ENCODE measurements at places on chromosomes 16 and 17.

- peak; percentile 79 for DNase-seq
Measured at GRCh38 chr16:68445458-68445857, 2.9 kb downstream of the SMPD3 start.

DNA sequence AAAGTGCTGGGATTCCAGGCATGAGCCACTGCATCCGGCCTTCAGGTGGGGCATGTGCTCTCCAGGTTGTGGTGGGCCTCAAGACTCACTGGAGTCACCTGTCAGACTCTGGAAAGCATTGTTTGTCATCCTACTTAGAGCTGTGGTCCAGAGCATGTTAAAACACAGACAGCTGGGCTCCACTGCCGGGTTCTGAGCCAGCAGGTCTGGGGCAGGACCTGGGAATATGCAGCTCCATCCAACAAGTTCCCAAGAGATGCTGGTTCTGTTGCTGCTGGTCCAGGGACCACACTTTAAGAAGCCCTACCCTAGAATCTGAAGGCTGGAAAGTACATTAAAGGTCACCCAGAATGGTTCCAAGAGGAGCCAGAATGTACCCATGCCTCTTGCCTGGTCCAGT is 75.3 kb downstream of the GAS7 start:
- DNase-seq, result no peak

DNA sequence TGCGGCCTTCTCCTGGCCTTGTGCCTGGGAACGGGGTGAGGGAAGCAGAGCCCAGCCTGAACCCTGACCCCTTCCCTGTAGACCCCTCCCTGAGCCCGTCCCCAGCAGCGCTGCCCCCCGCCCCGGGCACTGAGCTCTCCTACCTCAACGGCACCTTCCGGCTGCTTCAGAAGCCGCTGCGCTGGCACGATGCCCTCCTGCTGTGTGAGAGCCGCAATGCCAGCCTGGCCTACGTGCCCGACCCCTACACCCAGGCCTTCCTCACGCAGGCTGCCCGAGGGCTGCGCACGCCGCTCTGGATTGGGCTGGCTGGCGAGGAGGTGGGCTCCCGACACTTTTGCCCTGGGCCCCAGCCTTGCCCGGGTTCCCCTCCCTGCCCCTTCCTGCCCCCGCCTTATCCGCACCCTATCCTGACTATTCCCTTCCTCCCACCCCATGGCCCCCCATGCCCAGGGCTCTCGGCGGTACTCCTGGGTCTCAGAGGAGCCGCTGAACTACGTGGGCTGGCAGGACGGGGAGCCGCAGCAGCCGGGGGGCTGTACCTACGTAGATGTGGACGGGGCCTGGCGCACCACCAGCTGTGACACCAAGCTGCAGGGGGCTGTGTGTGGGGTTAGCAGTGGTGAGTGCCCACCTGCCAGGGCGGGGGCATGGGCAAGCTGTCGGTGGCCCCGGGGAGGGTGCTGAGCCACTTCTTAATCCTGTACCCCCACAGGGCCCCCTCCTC is 62.1 kb downstream of the MRC2 start:
- DNase-seq, result no peak

- DNase-seq, result no peak
Measured at GRCh38 chr17:31690151-31690551, 168.9 kb downstream of the COPRS start.

DNA sequence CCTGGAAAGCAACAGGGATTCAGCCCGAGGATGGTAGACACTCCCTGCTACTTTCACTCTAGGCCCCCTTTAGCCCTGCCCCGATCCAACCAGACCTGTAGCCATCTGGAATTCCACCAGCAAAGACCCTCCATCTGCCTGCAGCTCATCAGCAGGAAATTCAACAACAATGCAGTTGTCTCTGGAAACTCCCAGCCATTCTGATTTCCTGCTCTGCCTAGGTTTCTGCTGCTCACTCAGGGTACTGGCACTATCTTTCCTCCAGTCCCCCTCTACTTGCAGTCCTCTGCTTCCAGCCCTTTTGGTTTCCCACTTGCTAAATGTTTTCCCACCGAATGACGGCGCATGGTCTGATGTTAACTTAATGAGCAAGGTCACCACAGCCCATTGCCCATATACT is 2.7 kb upstream of the SP6 start:
- no peak for DNase-seq

GRCh38 chr16:8204096-8204495 is 386.2 kb downstream of the TMEM114 start:
- no peak for DNase-seq

DNA sequence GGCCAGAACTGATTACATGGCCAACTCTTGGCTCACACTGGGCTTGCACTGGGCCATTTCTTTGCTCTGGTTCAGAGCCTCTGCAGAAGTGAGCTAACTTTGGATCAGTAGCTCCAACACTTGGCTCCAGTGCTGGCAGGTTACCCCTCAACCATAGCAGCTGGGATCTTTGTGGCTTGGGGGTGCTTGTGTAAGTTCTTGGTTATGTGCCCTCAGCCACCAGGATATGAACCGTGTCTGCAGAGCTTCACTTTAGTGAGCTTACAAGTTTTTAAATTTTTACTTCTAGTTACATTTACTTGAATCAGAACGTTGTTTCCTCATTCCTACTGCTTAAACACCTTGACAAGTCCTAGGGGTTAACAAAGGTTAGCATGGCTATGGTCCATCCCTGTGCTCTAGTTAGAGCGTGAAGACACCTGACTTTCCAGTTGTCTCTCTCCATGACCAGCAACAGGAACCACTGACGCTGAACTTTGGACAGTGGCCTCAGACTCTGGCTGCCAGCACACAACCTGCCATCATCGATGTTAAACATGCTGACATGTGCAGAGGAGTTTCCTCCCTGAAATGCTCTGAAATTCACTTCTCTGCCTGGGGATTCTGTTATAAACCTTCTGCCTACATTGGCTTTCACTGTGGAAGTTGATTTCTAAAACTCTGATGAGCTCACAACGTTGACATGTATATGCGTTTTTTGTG is 4.1 kb downstream of the PDF start:
- DNase-seq, result no peak

DNA sequence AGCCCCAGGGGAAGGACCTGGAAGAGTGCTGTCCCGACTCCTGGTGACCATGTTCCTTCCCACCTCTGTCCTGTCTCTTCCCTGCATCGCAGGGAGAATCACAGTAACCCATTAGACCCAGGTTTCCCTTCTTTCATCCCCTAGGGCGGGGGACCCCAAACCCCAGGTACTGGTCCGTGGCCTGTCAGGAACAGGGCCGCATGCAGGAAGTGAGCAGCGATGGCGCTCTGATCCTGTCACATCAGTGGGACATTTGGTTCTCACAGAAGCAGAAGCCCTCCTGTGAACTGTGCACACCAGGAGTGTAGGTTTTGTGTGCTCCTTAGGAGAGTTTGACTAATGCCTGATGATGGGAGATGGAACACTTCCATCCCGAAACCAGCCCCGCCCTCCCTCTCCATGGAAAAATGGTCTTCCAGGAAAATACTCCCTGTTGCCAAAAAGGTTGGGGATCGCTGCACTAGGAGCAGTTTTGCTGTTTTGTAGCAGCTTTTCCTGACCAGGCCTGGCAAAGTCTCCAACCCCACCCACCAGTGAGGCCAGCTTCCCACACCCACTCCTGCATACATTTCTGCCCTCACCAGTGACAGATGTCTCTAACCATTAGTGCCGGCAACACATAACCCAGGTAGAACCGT is 10.5 kb downstream of the MNT start:
- DNase-seq, result no peak

Data from OCI-LY7 (cell line).